ENCODE measurements at places on chromosomes 16 and 17.
A peak's percentile ranks its signal among the peaks of the same experiment; 100 is the strongest.

GRCh38 chr16:61871837-61872777 is 164.1 kb downstream of the CDH8 start:
- no peak for DNase-seq

DNA sequence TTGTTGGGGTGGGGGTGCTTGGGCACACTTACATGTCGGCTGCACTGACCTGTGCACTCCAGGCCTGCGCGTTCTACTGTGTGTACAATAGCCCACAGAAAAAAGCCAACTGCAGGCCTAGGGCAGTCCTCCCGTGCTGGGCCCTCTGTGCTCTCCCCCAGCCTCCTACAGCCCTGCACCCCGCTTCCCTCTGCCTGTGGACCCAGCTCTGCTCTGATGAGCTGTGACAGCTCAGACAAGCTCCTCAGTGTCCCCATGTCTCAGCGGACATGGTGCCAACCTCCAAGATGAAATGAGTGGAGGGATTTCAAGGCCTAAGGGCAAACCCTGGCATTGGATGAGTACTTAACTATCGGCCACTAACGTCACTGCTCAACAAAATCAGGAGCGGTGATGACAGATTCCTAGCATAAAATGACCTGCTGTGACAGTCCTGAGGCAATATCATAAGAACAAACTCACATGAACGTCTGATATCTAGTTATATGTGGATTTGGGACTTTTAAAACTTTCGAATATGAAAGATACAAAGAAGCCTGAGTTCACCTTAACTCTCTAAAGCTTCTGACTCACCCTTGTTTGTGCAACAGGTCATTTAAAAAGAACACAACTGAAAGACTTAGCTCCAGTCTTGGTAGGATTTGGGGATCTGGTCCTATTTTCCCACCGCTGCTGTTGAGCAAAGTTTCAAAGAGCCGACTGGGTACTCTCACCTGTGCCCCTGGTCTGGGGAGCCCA is 34.7 kb downstream of the CCDC57 start:
- DNase-seq, result no peak

- DNase-seq, result no peak
Measured at GRCh38 chr17:70825321-70826125, 656.2 kb downstream of the KCNJ2 start.

- DNase-seq, result no peak
Measured at GRCh38 chr17:57282296-57282695, 26.0 kb downstream of the MSI2 start.

GRCh38 chr17:73292031-73292531 is 19.7 kb downstream of the CDC42EP4 start:
- no peak for DNase-seq

- DNase-seq, result peak; percentile 34
Measured at GRCh38 chr17:64599187-64599676, 62.9 kb downstream of the SMURF2 start.
